CD14-positive monocyte (primary cell): ENCODE measurements at places on chromosomes 4 and X. TPM values are rescaled to one million over a fixed set of nuclear protein-coding genes. Genes with fewer than 3 reads are reported as not detected.
A peak's percentile ranks its signal among the peaks of the same experiment; 100 is the strongest.

GRCh38 chr4:183266371-183266770, 53.7 kb downstream of the CLDN22 start:
- H3K36me3 ChIP-seq: peaks cover under 1% of the 10 kb centered on the region
- no peaks in the 10 kb centered on the region for H3K27me3 ChIP-seq
- H3K27ac ChIP-seq: no peak overlapping the region
- no peak for DNase-seq
- H3K4me3 ChIP-seq: no peak overlapping the region

DNA sequence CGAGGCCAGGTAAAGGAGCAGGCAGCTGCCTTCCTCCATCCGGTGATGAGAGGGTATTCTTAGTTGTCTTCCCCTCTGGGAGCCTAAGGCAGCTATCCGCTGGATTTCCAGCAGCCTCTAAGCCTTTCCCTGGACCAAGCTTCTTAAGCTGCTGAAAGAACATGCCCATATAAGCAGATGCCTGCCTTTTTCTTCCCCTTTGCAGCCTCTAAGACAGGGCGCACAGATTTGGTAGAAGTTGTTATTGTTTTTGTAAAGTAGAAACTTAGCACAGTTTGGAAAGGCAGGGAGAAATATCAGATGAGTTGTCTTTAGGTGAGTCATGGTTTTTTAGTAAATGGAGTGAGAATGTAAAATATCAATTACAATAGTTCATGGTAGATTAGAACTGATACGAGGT, 210.8 kb downstream of the ARHGAP10 start:
- DNase-seq: no peak
- peaks cover 9% of the 10 kb centered on the region for H3K4me1 ChIP-seq

DNA sequence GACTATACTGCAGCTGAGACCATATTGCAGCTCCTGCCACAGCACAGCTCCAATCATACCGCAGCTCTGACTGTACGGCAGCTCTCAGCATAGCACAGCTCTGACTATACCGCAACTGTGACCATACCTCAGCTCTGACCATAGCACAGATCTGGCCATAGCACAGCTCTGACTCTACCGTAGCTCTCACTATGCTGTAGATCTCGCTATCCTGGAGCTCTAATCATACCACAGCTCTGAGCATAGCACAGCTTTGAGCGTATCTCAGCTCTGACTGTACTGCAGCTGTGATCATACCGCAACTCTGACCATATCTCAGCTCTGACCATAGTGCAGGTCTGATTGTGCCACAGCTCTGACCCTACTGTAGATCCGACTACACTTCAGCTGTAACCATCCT, 139.2 kb downstream of the ASMT start:
- no peak overlapping the region for H3K27ac ChIP-seq
- no peaks in the 10 kb centered on the region for H3K36me3 ChIP-seq
- H3K4me3 ChIP-seq: no peak overlapping the region
- DNase-seq: no peak
- H3K27me3 ChIP-seq: no peaks in the 10 kb centered on the region

GRCh38 chr4:119521268-119521667, 107.3 kb downstream of the PDE5A start:
- H3K4me3 ChIP-seq: no peak overlapping the region
- H3K4me1 ChIP-seq: no peaks in the 10 kb centered on the region
- H3K36me3 ChIP-seq: peaks cover 16% of the 10 kb centered on the region
- H3K27ac ChIP-seq: no peak overlapping the region

DNA sequence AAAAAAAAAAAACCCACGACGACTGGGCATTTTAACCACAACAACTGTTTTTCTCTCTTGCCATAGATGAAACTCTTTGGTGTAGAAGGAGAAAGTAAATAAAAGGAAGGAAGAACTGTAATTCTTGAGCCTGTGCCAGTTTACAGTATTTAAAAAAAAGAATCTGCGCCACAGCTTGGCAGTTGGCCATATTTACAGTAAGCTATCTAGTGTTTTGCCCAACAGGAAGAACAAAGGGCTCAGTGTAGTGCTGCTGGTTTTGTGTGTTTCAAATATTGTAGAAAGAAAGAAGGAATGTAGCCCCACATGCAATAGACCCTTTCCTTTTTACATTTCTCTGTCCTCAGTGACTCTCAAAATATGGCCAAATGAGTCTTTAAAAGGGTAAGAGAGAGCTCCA, 66.1 kb downstream of the NR3C2 start:
- no peak overlapping the region for H3K27ac ChIP-seq
- DNase-seq: peak; percentile 26
- H3K4me1 ChIP-seq: peaks cover 24% of the 10 kb centered on the region
- H3K36me3 ChIP-seq: no peaks in the 10 kb centered on the region
- no peaks in the 10 kb centered on the region for H3K27me3 ChIP-seq

GRCh38 chr4:164748375-164748774, 5.6 kb upstream of the SMIM31 start:
- no peaks in the 10 kb centered on the region for H3K36me3 ChIP-seq
- H3K27me3 ChIP-seq: no peaks in the 10 kb centered on the region
- DNase-seq: no peak
- no peaks in the 10 kb centered on the region for H3K4me1 ChIP-seq
- H3K27ac ChIP-seq: no peak overlapping the region

DNA sequence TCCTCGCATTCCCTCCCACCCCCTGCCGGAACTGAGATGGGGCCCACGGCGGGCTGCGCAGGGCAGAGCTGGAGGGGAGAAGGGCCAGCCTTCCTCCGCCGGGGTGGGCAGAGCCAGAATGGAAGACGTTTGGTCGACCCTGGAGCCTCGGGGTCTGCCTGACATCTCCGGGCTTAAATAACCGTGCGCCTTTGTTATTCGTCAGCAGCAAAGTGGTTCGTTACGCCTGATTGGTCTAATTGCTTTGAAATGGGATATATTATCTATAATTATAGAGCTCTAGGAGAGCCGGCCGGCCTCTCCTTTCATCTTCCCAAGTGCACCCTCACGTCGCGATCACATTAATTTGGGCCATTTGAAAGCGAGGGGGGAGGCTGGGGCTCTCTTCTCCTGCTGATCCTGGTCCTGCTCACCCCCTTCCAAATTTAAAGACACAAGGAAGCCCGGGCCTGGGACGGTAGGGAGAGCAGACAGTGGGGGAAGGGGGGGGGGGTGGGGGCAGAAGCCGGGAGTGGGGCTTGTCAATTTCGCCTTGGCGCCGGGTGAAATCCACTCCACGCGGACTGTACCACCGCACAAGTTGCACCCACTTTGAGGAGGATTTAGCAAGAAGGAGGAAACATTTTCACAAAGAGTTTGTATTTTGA, 4.7 kb upstream of the MSX1 start:
- peaks cover 65% of the 10 kb centered on the region for H3K27me3 ChIP-seq
- peaks cover 8% of the 10 kb centered on the region for H3K4me1 ChIP-seq
- H3K27ac ChIP-seq: no peak overlapping the region
- DNase-seq: no peak
- H3K36me3 ChIP-seq: no peaks in the 10 kb centered on the region

DNA sequence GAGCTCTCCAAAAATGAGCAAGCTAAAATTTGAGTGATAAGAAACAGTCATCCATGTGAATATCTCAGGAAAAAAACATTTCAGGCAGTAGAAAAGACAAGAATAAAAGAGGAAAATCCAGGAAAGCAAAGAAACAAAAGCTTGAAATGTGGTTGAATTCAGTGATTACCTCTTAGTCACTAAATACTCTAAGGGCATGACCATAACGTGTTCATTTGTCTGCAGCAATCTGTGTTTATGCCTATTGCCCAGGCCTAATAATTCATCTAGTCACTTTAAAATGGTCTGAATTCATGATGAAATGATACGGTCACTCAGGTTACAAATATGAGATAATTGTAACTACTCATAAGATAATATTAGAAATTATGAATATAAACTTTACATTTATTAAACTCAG, 837.9 kb downstream of the STPG2 start:
- no peaks in the 10 kb centered on the region for H3K36me3 ChIP-seq
- no peak for DNase-seq
- no peak overlapping the region for H3K4me3 ChIP-seq
- no peaks in the 10 kb centered on the region for H3K4me1 ChIP-seq

GRCh38 chrX:103554687-103555424, 30.5 kb upstream of the TCEAL4 start:
- no peaks in the 10 kb centered on the region for H3K27me3 ChIP-seq
- H3K4me1 ChIP-seq: peaks cover 8% of the 10 kb centered on the region
- peak overlapping the region; percentile 65 for H3K4me3 ChIP-seq
- peak; percentile 55 for DNase-seq
- H3K36me3 ChIP-seq: no peaks in the 10 kb centered on the region

GRCh38 chrX:130626521-130626920, 224.7 kb downstream of the RBMX2 start:
- H3K4me3 ChIP-seq: no peak overlapping the region

DNA sequence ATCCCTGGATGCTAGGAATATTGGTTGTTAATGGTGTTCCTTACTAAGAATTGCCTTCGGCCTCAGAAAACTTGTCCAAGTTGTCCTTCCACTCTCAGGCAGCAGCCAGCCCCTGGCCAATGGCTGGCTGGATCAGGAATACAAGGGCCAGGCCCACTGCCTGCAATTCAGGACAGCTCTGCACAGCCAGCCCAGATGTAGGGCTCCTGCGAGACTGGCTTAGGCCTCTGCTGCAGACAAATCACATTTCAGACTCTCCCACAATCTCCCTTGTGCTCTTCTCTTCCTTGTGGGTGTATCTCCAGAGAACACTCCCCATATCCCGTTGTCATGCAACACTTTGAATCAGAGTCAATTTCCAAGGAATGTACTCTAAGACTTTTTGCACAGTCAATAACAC, 747.6 kb upstream of the FTHL17 start:
- H3K27ac ChIP-seq: no peak overlapping the region
- no peak for DNase-seq
- H3K27me3 ChIP-seq: no peaks in the 10 kb centered on the region
- H3K4me1 ChIP-seq: no peaks in the 10 kb centered on the region
- H3K36me3 ChIP-seq: no peaks in the 10 kb centered on the region

DNA sequence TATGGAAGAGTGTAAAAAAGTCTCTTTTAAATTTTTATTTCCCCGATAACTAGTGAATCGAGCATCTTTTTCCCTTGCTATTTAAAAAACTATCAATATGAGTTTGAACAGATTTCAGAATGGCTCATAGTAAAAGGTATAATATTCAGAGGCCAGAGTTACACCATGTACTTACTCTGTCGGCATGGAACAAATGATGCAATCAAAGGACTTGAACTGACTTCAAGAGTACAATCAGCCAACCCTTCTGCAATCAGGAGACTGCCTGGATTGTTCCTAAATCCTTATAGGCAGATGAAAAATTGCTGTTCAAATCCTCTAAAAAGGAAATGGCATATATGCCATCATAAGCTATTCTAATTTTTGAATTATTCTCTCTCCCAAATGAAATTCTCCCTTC, 273.3 kb downstream of the SH2D1A start:
- no peak overlapping the region for H3K4me3 ChIP-seq
- H3K27me3 ChIP-seq: no peaks in the 10 kb centered on the region
- DNase-seq: no peak
- no peaks in the 10 kb centered on the region for H3K36me3 ChIP-seq
- no peak overlapping the region for H3K27ac ChIP-seq
- H3K4me1 ChIP-seq: no peaks in the 10 kb centered on the region

ZFYVE28 gene
- 1.0 TPM for polyA plus RNA-seq

SPANXD gene
- polyA plus RNA-seq: not detected

NAP1L3 gene
- not detected in 2 replicates for polyA plus RNA-seq

STAP1 gene
- 0.14 TPM for polyA plus RNA-seq

ASB11 gene
- not detected for polyA plus RNA-seq

PHF8 gene
- 11.9 TPM for polyA plus RNA-seq

MAGEA9 gene
- not detected for polyA plus RNA-seq

PAGE2 gene
- polyA plus RNA-seq: not detected in 2 replicates
